ENCODE measurements at places on chromosomes 11 and 22.
A peak's percentile ranks its signal among the peaks of the same experiment; 100 is the strongest.

GRCh38 chr22:47175151-47176025 lies 412.9 kb downstream of the TBC1D22A start:
- DNase-seq = no peak

DNA sequence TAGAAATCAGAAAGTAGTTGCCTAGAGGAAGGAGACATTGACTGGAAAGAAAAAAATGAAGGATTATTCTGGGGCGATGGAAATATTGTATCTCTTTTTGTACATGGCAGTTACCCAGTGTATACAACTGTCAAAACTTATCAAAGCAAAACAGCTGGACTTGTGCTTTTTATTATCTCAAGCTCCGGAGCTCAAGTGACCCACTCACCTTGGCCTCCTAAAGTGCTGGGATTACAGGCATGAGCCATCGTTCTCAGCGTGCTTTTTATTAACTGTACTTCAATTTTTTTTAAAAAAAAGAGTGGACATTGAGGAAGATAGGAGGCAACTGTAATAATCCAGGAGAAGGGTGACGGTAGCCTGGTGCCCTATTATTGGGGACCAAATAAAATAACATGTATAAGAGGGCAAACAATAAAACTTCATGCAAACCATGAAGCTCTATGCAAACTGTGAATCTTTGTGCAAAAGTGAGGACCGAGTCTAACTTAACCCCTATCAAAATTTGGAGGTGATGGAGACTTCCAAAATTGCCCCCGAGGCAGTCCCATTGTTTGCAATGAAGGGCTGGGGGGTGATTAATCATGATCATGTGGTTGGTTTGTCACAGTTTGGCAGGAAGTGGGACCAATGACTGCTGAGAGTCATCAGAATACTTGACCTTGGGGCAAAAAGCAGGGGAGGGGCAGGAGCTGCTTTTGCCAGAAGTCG lies 23.5 kb downstream of the FZD4 start:
- peak; percentile 83 for DNase-seq

DNA sequence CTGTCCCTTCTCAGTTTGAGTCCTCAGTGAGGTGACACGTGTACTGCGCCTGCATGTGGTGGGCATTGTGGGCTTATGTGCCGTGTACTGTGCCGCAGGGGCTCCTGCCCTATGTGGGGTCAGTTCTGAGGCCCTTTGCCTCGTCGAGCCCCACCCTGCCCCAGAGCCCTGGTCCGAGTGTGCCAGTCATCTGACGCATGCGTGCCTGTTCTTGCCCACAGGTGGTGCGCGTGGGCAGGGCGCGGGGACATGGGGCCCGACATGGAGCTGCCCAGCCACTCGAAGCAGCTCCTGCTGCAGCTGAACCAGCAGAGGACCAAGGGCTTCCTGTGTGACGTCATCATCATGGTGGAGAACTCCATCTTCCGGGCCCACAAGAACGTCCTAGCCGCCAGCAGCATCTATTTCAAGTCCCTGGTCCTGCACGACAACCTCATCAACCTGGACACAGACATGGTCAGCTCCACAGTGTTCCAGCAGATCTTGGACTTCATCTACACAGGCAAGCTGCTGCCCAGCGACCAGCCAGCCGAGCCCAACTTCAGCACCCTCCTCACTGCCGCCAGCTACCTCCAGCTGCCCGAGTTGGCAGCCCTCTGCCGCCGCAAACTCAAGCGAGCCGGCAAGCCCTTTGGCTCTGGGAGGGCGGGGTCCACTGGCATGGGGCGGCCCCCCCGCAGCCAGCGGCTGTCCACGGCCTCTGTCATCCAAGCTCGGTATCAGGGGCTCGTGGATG lies 22.3 kb upstream of the TMEM191C start:
- no peak for DNase-seq

- no peak for DNase-seq
Measured at GRCh38 chr11:28535677-28536076, 427.5 kb downstream of the METTL15 start.

DNA sequence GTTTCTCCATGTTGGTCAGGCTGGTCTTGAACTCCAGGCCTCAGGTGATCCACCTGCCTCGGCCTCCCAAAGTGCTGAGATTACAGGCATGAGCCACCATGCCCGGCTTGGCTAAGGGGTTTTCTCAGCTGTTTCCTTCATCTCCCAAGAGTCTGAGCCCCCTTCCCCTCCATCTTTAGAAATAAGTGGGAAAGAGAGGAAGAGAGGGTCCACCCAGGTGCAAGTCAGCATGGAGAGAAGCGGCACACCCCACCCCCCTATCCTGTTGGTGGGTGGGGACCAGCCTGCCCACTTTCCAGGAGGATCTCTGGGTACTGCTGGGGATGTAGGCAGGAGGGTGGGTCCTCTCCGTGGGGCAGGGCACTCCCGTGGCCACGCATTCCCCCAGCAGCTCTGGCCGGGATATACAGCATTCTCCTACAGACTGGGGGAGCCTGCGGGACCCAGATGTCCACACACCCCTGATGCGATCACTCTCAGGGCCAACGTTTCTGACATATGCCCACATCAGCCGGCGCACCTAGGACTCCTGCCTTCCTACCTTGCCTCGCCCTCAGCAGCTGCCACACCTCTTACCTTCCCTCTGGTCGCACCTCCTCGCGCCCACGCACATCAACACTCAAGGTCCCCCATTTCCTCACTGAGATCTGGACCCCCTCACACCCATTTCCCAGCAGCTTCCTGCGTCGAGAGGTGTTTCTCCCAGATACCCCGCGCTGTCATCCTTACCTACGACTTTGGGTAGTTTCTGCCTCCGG lies 8.9 kb downstream of the SCARF2 start:
- no peak for DNase-seq

Measured in EH (cell line).